GM04504 (cell line): ENCODE measurements at places on chromosomes 13 and 19.

DNA sequence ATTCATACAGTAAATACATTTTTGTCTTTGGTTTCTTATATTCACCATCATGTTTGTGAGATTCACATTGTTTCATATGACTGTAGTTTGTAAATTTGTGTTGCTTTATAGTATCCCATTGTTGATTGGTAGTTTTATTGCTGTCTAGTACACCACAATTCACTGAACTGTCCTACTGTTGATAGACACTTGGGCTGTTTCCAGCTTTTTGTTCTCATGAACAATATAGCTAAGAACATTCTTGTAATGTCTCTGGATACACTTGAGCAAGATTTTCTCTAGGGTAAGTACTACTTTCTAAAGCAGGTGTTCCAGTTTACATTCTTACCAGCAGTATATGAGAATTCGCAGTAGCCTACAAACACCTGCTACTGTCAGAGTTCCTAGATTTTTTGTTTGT lies 37.8 kb downstream of the SKA3 start:
- DNase-seq: no peak

DNA sequence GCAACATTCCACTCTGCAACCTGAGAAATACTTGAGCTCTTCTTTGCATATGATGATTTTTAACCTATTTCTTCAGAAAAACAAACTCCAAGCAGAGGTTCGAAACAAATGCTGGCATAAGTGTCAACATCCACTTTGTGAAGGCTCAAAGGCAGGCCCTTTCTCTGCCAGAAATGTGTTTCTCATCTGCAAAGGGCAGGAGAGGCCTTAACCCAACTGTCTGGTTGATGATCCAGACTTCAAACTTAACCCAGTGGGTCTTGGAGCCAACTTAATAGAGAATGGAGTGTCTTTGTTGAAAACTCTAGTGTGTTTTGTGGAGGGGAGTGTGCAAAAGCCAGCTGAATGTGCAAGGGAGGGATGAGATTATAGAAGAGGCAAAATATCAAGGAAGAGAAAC lies 28.3 kb upstream of the ZNF507 start:
- DNase-seq: no peak

DNA sequence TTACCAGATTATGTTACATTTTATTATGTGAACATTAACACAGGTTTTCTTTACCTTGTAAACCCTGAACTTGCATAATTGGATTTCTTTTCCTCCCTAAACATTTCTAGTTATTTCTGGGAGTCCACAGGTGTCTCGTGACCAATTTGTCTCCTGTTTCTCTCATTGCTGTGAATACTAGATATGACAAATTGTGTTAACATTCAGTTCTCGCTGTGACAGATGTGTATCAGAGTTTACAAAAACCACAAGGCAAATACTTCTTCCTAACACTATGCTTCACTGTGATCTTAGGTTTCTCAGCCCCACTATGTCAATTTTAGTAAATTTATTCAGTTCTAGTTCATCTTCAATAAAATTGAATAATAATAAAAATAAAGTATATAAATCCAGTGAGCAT lies 1554.9 kb downstream of the EFNB2 start:
- DNase-seq: no peak

- no peak for DNase-seq
Measured at GRCh38 chr13:113205428-113205931, 3.0 kb downstream of the PCID2 start.

- peak; percentile 69 for DNase-seq
Measured at GRCh38 chr13:31887286-31887685, 144.3 kb upstream of the FRY start.

- DNase-seq: no peak
Measured at GRCh38 chr13:54162069-54162468, 1133.5 kb downstream of the OLFM4 start.

DNA sequence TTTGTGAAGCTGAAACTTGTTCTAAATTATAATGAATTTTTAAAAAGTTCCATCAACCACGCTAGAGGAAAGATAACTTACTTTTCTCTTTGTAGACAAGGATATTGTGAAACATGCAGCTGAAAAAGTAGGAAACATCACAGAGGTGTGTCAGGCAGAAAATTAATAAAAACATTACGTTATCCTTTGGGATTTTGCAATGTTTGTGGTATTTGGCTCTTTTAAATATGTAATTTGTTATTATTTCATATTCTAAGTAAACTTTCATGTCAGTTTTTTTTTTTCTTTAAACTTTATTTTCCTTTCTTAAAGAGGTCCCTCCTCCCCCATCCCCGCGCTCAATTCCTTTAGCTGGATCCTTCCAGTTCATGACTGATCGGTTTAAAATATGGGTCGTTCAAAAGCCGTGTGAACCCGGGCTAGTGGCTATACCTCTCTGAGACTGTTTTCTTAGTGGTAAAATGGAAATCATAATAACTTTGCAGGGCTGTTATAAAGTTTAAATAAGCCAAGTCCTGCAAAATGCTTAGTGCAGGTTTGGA lies 740 bp upstream of the CCDC61 start:
- no peak for DNase-seq

DNA sequence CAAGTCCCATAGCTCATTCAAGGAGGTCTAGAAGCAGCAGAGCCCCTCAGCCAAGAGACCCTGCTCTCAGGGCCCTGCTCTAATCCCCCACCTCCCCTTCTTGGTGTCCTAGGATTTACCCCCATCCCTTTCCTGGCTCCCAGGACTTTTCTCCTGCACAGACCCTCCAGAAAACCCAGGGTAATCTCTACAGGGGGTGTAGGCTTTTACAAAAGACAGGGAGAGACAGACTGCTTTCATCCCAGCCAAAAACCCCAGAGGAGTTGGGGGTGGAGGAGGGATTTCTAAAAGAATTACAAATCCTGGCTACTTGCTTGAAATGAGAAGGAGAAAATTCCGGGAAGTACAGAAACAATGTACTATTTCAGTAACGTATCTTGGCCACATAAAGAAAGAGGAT lies 133.3 kb downstream of the TNFSF13B start:
- no peak for DNase-seq

- peak; percentile 3 for DNase-seq
Measured at GRCh38 chr19:34985249-34986022, 14.7 kb upstream of the GRAMD1A start.

GRCh38 chr19:17112700-17113099 lies 37.1 kb downstream of the MYO9B start:
- DNase-seq: no peak

DNA sequence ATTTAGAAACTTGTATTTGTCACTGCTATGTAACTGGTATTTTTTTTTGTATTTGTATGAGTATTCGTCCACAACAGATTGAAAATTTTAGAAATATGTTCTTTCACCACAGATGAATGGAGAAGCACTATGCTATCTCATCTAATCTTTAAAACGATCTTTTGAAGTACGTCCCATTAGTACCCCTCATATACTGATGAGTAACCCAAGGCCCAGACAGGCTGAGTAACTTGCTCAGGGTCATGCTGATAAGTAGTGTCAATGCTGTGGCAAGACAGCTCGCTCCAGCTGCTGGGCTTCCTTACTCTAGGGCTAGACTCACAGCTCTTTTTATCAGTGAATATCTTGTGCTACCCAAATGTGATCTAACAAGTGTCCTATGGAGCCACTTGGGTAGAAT lies 154.2 kb downstream of the SUCLA2 start:
- no peak for DNase-seq

DNA sequence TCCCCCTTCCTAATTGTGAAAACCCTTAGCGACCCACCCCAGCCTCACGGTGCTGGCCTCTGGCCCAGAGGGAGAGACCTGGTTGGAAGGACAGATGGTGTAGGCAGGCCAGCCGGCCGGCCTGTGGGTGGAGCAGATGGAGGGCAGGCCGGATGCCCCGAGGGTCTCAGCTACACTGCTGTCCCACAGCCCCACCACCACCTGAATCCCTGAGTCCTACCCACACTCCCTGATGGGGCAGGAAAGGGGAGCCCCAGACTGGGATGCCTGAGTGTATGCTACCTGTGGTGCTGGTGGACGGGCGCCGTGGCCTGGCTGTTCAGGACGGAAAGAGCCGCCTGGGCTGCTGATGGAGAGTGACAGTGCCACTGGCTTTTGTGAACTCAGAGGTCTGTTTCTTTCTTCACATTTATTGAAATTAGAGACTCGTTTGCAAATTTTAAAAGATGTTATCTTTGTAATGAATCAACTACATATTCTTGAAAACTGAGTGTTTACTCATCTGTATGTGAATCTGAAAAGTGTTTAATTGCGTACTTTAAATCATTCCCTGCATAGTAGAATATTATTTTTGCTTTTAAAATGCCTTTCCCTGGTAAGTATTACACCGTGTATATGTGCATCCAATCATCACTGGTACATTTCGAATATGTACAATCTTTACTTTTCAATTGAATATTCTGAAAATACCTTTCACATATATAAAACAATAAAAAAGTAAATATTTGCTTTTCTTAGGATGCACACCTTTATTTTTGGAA lies 35.7 kb downstream of the TFDP1 start:
- DNase-seq: no peak

- DNase-seq: no peak
Measured at GRCh38 chr19:10766671-10767201, 48.9 kb downstream of the DNM2 start.

- no peak for DNase-seq
Measured at GRCh38 chr19:3492131-3492839, 8.2 kb downstream of the DOHH start.

GRCh38 chr19:13932911-13933393 lies 5.3 kb downstream of the PODNL1 start:
- DNase-seq: no peak

DNA sequence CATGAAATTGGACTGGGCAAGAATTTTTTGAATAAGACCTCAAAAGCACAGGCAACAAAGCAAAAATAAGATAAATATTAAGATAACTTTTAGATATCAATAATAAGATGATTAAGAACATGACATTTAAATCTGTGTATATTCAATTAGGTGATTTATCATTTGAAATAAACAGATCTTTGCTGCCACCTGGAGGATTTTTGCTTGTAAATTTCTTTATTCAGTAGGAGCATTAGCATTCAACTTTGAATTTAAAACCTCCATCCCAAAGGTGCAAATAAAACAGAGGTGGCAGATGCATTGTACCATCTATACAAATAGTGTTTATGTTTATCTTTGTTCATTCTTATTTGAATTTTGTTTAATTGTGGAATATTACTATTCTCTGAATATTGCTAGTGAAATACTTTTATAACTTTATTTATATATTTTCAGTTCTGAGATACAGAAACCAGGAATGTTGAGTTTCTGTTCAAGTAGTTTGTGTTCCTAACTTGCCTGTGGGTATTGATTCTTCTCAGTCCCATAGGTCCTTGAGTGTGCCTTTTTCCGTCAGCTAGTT lies 20.9 kb downstream of the COG6 start:
- no peak for DNase-seq

DNA sequence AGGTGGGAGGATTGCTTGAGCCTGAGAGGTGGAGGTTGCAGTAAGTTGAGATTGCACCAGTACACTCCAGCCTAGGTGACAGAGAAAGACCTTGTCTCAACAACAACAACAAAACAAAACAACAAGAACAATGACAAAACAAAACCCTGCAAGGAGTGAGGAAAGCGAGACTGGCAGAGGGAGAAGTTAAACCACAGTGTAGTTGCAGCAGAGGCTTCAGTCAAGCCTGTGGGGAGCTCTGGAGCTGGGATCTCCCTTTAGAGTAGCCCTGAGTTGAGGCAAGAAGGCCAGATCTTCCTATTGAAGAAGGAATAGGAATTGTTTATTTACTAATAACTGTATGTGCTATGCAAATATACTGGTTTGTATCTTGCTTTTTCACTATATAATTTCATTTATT lies 25.3 kb upstream of the RNASEH2B start:
- DNase-seq: no peak

GRCh38 chr13:22114630-22115311 lies 443.9 kb downstream of the FGF9 start:
- DNase-seq: no peak

GRCh38 chr13:26488236-26489003 lies 69.1 kb upstream of the WASF3 start:
- DNase-seq: no peak

DNA sequence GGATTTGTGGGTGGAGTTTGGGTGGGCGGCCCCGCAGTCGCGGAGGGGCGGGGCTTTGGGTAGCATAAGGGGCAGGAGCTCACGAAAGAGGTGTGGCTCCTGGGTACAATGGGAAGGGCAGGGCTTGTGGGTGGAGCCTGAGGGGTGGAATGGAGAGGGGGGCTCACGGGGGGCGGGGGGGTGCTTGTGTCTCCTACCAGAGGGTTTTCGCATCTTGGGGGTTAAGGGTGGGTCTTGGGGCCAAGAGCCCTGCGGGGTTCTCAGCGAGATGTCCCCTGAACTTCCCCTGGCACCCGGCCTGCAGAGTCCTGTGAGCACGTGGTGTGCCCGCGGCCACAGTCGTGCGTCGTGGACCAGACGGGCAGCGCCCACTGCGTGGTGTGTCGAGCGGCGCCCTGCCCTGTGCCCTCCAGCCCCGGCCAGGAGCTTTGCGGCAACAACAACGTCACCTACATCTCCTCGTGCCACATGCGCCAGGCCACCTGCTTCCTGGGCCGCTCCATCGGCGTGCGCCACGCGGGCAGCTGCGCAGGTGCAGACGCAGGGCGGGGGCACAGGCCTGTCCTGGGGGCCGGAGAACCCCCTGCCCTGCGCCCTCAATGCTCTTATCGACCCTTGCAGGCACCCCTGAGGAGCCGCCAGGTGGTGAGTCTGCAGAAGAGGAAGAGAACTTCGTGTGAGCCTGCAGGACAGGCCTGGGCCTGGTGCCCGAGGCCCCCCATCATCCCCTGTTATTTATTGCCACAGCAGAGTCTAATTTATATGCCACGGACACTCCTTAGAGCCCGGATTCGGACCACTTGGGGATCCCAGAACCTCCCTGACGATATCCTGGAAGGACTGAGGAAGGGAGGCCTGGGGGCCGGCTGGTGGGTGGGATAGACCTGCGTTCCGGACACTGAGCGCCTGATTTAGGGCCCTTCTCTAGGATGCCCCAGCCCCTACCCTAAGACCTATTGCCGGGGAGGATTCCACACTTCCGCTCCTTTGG lies 5.1 kb downstream of the FSTL3 start:
- DNase-seq: peak; percentile 67

DNA sequence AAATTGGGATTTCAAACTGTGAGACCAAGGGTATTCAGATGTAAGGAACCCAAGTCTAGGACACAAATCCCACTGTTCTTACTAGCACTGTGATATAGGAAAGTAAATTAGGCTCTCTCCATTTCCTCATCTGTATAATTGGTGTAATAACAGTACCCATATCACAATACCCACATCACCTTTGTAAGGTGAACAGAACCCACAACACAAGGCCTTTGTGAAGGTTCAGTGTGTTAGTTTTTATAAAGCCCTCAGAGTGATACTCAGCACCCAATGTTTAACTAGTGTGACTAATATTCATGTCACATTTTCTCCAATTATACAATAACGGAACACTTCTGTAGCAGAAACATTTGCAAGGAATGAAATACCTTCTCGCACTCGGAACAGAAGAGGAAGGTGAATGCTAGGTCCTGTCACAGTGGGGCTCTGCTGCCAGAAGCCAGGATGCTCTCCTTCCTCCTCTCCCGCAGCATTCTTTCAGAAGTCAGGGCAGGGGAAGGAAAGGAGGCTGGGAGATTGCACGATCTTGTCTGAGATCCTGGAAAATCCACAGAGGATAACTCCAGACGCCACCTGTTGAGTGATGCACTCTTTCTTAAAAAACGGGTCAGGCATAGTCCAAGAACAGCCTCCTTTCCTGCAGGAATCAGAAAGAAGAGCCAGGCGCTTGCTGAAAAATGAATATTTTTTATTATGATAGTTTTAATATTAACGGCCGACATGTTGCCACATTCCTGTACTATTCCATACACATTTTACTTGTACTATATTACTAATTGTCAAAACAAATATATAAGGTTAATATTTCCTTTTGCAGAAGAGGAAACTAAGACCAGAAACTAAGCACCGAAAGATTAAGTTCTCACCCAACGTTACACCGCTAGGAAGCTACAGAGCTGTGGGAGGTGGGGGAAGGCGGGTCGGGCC lies 762 bp downstream of the ZNF45 start:
- DNase-seq: no peak
